ENCODE measurements at places on chromosomes 7 and 10.

DNA sequence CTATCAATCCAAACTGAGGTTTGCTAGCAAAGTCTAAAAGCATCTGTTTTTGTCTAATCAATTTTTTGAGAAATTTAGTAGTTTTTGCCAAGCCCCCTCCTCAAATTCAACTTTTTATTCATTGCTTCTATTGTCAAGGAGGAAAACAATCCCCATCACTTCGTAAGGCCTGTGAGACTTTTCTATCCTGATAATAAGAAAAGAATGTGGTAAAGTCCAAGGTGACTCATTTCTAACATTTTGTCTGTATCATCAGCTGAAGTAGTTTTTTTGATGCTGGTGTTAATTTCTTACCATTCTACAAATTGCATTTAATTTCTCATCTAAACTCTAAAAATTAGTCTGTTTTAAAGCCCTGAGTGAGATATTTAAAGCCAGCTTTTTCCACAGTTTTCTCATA is 11.7 kb downstream of the ANK3 start:
- peak; percentile 72 for DNase-seq

- no peak for DNase-seq
Observed at GRCh38 chr10:74937266-74937856, 111.0 kb downstream of the KAT6B start.

DNA sequence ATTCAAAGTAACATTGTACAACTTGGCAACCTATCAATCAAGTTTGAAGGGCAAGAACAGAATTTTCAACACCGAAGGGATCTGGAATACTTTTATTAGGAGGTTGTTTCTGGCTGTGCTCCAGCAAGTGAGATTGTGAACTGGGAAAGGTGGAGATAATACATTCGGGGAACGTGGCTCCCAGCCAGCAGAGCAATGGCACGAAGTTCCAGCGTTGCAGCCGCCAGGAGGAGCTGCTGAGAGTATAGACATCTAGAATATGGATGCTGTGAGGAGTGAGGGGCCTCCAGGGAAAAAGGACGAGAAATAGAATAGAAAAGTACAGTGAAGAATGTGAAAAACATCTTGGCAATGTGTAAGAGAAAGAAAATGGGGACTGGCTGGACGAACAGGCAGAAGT is 69.5 kb downstream of the TCERG1L start:
- DNase-seq, result peak; percentile 0

DNA sequence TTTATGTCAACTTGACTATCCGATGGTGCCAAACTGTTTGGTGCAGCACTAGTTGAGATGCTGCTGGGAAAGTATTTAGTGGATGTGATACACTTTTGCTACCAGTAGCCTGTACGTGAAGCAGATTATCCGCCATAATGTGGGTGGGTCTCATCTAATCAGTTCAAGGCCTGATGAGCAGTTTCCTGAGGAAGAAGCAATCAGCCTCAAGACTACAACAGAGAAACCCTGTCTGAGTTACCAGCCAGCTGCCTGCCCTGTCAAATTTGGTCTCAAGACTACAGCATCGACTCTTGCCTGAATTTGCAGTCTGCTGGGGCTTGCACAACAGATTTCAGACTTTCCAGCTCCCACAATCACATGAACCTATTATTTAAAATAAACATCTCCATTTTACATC is 10.9 kb upstream of the RBP3 start:
- DNase-seq, result no peak

- no peak for DNase-seq
Observed at GRCh38 chr10:53675177-53675576, 902.6 kb upstream of the MBL2 start.
